ENCODE measurements at places on chromosomes 11 and 22. TPM values are rescaled to one million over a fixed set of nuclear protein-coding genes. Genes with fewer than 3 reads are reported as not detected.

The SLC35E4 gene
- total RNA-seq = 1.3 TPM

The LRP5 gene
- 33.0 TPM for total RNA-seq

The P2RX6 gene
- total RNA-seq = 0.39 TPM

The SERHL2 gene
- 0.74 TPM for total RNA-seq

The CHRDL2 gene
- total RNA-seq = 0.74 TPM

The C22orf42 gene
- total RNA-seq = 1.0 TPM

The SPI1 gene
- total RNA-seq = 15.1 TPM

The TRIM68 gene
- 3.9 TPM for total RNA-seq

The DBX1 gene
- not detected for total RNA-seq

The MS4A7 gene
- 18.0 TPM for total RNA-seq

The YPEL4 gene
- total RNA-seq = 0.12 TPM

The FADS1 gene
- 3.4 TPM for total RNA-seq

The TMEM225 gene
- total RNA-seq = not detected

The WT1 gene
- total RNA-seq = 1.9 TPM

The EXT2 gene
- total RNA-seq = 26.2 TPM

The ZP1 gene
- total RNA-seq = not detected

The GAL gene
- 0.83 TPM for total RNA-seq

The TTLL8 gene
- total RNA-seq = not detected

The TMEM25 gene
- 12.2 TPM for total RNA-seq

The OR52I1 gene
- total RNA-seq = not detected

The TREH gene
- total RNA-seq = 0.32 TPM

The ISX gene
- not detected for total RNA-seq

The SHANK2 gene
- 25.9 TPM for total RNA-seq

The NLRP6 gene
- 0.19 TPM for total RNA-seq

The KLHL35 gene
- total RNA-seq = 0.97 TPM

The OR4D5 gene
- total RNA-seq = 1.5 TPM

The CNGA4 gene
- total RNA-seq = 0.14 TPM

The PRDM11 gene
- 6.8 TPM for total RNA-seq

The TSGA10IP gene
- not detected for total RNA-seq

Measured in pancreas (tissue), 10 donors.